Osteocyte (in vitro differentiated cells): ENCODE measurements at places on chromosomes 16 and 17. TPM values are rescaled to one million over a fixed set of nuclear protein-coding genes. Genes with fewer than 3 reads are reported as not detected.

DNA sequence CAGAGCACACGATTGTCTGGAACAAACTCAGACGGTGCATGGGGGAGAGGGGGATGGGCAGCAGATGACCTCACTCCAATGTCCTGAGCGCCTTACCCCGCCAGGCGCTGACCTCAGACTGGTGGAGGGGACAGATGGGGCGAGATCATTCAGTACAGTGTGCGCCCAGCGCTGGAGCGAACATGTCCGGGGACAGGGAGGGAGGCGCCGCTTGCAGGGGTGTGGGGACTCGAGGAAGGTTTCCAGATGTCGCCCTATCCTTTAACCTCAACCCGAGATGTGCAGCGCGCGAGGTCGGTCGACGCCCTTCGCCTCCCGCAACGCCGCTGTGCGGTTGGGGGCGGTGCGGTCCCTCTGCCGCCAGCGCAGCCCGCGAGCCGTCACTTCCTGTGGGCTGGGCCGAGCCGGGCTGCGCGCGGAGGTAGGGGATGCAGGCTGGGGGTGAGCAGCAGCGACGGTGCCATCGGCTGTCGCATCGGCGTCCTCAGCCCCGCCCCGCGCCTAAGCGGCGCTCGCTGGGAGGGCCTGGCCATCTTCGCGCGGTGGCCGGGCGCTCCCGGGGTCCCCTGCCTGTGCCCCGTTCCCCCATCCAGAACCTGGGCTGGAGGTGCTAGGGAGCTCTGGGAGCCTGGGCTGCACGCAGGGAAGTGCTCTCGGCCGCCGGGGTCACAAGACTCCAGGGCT lies 5.3 kb upstream of the CDR2L start:
- no peak for DNase-seq

GRCh38 chr17:37714897-37715296 lies 30.0 kb downstream of the HNF1B start:
- DNase-seq, result no peak

- no peak for DNase-seq
Observed at GRCh38 chr17:65394811-65395472, 166.5 kb downstream of the AXIN2 start.

DNA sequence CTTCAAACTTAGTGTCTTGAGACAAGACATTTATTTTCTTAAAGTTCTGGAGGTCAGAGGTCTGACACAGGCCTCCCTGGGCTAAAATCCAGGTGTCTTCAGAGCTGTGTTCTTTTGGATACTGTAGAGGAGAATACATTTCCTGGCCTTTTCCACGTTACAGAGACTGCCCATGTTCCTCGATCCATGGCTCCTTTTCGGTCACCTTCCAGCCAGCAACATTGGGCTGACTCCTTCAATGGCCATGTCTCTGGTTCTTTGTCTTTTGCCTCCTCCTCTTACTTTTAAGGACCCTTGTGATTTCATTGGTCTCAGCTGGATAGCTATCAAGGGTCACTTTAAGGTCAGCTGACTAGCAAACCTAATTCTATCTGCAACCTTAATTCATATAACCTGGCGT lies 212.4 kb downstream of the WWOX start:
- DNase-seq, result no peak

DNA sequence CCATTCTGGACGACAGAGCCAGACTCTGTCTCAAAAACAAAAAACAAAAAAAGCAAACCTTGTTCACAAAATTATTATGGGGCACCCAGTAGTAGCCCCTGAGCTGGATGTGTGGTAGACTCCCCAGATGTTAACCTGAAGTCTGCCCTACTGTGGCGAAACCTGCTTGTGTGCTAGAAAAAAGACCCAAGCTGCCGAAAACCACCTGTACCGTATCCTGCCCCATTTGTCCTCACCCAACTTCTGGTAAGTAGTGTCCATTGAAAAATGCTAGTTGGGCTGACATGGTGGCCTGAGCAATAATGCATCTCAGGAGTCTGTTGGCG lies 9.1 kb downstream of the RMI2 start:
- no peak for DNase-seq

Gene CD79B
- not detected in 2 replicates for total RNA-seq

Gene NOS2
- total RNA-seq, result not detected in 2 replicates

Gene PRSS53
- 2.8 and 3.2 TPM in 2 replicates for total RNA-seq

Gene LIMD2
- total RNA-seq, result 52.6 and 54.3 TPM in 2 replicates

Gene C1QTNF1
- total RNA-seq, result 196 and 203 TPM in 2 replicates

Gene EVI2A
- total RNA-seq, result not detected in 2 replicates
